ENCODE measurements at places on chromosomes 6 and 20.
A peak's percentile ranks its signal among the peaks of the same experiment; 100 is the strongest.

- no peak for DNase-seq
Measured at GRCh38 chr20:64246616-64247306, 8.8 kb upstream of the PCMTD2 start.

DNA sequence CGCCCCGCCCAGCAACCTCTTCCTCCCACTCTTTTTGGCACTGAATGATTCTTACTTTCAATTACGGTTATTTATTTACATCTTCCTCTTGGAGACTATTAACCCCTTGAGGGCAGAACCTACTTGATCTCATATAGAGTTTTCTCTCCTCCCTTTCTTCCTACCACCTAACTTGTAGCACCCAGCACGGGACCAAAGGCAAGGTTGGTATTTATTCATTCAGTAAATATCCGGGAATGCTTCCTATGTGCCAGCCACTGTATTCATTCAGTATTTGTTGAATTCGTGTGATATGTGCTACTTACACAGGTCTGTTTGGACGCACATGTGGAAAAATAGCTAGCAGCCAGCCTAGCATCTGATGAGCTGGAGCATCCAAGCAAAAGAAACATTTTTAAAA is 1.3 kb upstream of the CNKSR3 start:
- no peak for DNase-seq

- no peak for DNase-seq
Measured at GRCh38 chr20:22681591-22682248, 97.3 kb upstream of the FOXA2 start.

DNA sequence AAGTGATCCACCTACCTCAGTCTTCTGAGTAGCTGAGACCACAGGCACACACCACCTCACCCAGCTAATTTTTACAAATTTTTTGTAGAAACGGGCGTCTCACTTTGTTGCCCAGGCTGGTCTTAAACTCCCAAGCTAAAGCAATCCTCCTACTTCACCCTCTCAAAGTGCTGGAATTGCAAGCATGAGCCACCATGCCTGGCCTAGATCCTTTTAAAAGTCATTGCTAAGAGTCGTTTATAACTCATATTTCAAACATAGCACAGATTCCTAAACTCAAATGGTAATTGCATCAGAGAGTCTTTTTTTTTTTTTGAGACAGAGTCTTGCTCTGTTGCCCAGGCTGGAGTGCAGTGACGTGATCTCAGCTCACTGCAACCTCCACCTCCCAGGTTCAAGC is 7.7 kb upstream of the SAMHD1 start:
- DNase-seq, result peak; percentile 4

GRCh38 chr6:47759364-47759763 is 22.5 kb upstream of the OPN5 start:
- no peak for DNase-seq

DNA sequence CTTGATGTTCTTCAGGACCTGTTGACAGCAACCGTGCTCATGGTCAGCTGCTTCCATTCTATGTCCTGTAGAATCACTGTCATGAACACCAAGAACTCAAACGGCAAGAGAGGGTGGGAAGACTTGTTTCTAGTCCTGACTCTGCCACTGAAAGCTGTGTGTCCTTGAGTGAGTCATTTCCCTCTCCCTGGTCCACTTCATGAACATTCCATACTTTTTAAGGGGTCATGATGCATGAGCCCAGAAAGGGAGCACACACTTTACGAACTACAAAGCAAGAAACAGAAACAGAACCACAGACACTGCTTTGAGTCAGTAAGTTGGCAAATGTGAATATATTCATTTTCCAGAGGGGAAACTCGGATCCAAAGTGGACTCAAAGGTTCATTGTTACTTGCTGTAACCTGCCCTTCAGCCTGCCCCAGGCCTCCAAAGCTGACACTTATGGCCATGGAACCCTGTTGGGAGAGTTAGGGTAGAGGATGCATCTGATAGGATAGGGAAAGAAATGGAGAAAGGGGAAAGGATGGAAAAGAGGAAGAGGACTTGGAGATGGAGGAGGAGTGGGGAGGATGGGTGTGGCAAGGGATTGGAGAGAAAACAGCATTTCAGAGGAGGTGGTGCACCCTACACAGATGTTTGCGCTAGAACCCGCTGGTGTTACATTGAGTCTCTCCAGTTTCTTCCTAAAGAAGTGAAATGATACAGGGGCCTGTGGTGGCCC is 129.8 kb downstream of the FOXO3 start:
- DNase-seq, result peak; percentile 56

DNA sequence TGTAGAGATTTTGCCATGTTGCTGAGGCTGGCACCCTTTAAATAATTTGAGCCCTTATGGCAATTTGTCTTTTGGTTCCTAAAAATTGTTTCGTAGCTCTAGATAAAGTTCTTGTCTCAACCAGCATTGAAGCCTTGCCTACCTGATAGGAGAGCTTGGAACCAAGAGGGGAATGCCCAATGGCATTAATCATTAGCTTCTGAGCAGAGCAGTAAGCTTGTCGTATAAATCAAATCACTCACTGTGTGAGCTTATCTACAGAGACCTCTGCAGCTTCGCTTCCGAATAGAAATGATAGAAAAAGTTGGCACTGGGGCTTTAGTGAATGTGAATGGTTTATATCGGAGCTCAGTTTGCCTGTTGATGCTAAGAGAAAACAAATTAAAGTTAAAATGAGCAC is 10.7 kb downstream of the ANKRD6 start:
- no peak for DNase-seq

GRCh38 chr6:83221889-83222479 is 28.8 kb downstream of the RWDD2A start:
- peak; percentile 44 for DNase-seq

GRCh38 chr20:35981969-35982368 is 13.6 kb downstream of the CNBD2 start:
- DNase-seq, result no peak

GRCh38 chr6:42970871-42971612 is 7.9 kb downstream of the PEX6 start:
- DNase-seq, result peak; percentile 55

DNA sequence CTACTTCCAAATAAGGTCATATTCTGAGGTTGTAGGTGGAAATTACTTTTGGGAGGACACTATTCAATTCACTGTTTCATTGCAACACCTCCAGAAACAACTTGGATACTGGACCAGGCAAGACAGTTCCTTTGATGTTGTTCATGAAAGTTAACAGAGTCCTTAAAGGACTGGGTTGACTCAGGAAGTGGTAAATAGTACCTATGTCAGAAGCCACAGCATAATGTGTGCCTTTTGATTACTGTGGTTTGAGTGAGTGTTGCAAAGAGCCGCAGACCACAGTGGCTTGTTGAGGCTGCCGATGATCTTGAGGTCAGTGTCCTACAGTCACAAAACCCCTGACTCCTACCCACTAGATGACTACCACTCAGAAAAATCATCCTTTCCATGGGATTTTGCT is 10.9 kb downstream of the IL20RA start:
- no peak for DNase-seq

GRCh38 chr6:98900706-98901105 is 47.0 kb downstream of the FBXL4 start:
- DNase-seq, result no peak

DNA sequence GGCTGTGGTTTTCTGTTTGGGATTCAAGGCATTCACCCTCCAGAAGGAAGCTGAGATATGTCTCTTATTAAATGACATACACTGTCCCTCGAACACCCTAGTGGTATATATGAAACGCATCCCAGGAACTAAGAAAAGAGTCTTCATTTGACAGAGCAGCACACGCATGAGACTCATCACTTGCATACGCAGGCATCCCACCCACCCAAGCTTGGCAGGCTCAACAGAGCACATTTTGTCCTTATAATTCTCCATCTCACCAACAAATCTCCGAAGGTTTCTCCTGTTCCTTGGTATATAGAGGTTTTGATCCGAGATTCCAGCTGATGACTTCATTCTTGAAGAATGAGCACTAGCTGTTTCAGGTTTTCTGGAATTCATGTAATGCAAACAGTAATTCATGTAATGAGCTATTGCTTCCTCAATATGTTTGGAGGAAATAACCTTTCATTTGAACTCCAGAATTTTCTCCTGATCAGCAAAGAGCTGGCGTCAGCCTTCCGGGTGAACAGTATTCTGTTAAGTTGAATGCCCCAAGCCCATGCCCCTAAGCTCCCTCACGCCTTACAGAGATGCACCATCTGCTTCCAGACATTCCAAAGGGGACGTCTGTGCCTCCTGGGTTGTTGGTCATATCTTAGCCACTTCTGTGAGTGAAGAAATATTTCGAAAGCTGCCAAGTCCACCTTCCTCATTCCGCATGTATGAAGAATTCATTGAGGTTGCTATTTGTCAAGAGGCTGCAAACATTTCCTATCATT is 66.0 kb upstream of the CDH4 start:
- peak; percentile 98 for DNase-seq

DNA sequence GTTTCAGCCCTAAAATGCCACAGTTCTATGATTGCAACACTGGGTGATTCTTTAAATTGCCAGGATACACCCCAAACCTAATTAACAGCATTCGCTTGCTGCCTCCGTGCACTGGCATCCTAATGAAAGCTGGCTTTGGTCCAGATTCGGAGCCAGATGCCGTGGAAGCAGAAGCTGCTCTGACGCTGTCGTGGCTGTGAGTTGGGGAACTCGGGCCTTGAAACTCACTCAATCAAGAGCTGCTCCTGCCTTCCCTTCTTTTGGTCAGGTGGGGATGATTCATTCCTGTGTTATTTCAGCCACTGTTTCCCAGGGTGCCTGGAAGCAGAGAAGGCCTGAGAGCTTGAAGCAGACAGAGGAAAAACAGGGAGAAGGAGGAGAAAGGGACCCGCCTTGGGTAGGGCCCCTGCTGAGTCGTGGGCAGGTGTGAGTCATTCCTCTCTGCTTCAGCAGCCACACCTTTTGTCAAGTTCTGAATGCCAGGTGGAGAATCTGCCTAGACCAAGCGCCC is 36.2 kb upstream of the DSP start:
- DNase-seq, result peak; percentile 85

- DNase-seq, result peak; percentile 80
Measured at GRCh38 chr6:4567141-4567540, 209.1 kb upstream of the CDYL start.

- DNase-seq, result no peak
Measured at GRCh38 chr6:121439926-121440325, 4.5 kb downstream of the GJA1 start.

DNA sequence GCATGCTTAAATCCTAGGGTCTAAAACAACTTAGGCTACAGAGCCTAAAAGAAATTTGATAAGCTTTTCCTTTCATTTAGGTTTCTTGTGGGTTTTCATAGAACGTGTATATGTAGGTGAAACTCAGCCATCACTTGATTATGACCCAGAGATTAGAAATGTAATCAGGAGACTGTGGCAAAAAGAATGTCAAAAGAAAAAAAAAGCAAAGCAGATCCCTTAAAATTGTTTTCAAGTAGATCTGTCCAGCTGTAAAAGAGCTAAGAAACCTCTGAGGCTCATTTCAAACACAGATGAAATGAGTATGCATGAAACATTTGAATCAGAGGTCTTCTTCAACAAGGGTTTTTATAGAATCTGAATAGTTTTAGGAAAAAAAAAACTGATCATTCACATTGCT is 341.3 kb upstream of the PRDM1 start:
- no peak for DNase-seq

Data from fibroblast of skin of right biceps (primary cell).